CD4-positive, alpha-beta T cell (primary cell): ENCODE measurements at places on chromosomes 5 and 9.
A peak's percentile ranks its signal among the peaks of the same experiment; 100 is the strongest.

- no peaks in the 10 kb centered on the region for H3K4me1 ChIP-seq
- H3K27ac ChIP-seq, result no peak overlapping the region
- no peaks in the 10 kb centered on the region for H3K36me3 ChIP-seq
- no peak for DNase-seq
Observed at GRCh38 chr5:77419644-77420582, 72.2 kb downstream of the WDR41 start.

GRCh38 chr5:125685771-125686170, 737.4 kb upstream of the GRAMD2B start:
- no peaks in the 10 kb centered on the region for H3K4me1 ChIP-seq
- no peaks in the 10 kb centered on the region for H3K27me3 ChIP-seq
- H3K36me3 ChIP-seq, result no peaks in the 10 kb centered on the region

- H3K4me3 ChIP-seq, result no peak overlapping the region
- peaks cover 4% of the 10 kb centered on the region for H3K4me1 ChIP-seq
- H3K36me3 ChIP-seq, result no peaks in the 10 kb centered on the region
- no peak for DNase-seq
Observed at GRCh38 chr9:20373263-20373662, 249.0 kb downstream of the MLLT3 start.

DNA sequence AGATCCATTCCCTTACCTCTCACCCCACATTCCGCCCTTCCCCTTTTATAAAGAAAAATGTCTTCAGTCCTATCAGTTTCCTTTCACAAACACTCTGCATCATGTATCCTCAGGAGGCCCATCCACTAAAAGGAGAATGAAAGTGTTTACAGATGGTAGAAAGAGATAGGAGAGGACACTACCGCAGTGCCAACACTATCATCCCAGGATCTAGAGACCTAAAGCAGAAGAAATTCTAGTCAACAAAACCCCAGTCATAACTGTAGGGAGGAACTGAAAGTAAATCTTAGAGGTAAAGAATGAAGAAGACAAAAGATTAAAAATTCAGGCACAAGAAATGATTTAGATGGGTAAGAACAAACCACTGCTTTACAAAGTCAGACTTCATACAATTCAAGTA, 114.1 kb downstream of the MLLT3 start:
- H3K27ac ChIP-seq, result no peak overlapping the region
- no peaks in the 10 kb centered on the region for H3K27me3 ChIP-seq
- no peak overlapping the region for H3K4me3 ChIP-seq
- H3K4me1 ChIP-seq, result peaks cover 15% of the 10 kb centered on the region
- no peak for DNase-seq

DNA sequence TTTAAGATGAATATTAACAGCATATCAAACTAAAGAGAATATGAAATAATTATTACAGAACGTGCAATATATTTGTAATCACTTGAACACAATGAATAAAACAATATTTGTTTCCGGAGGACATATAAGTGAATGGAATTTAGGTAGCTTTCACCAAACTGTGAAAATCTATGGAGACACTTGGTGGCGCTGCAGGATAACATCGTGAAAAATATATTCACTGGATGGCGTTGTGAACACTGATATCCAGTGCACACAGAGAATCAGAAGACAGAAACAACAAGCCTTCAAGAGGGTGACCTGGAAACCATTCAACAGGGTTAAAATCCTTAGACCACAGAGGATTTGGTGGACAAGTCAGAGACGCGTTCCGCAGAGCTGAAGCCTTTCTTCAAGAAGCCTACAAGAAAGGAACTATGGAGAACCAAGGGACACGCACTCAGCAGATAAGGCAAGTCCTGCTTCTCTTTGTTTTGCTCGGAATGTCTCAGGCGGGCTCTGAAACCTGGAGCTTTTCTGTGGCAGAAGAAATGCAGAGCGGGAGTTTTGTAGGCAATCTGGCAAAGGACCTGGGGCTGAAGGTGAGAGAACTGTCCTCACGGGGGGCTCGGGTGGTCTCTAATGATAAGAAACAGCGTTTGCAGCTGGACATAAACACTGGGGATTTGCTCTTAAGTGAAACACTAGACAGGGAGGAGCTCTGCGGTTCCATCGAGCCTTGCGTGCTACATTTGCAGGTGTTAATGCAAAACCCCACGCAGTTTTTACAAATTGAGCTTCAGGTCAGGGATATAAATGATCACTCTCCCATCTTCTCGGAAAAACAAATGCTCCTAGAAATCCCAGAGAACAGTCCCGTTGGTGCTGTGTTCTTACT, at the start of gene PCDHB11:
Gene PCDHB11, plus strand, starts transcription at position 269 of the 877 bp plus-strand sequence. Its CDS starts 148 bp downstream, at position 417.
- no peak for DNase-seq
- H3K4me1 ChIP-seq, result no peaks in the 10 kb centered on the region

GRCh38 chr9:95286151-95286550, 31.4 kb downstream of the FANCC start:
- DNase-seq, result no peak
- no peaks in the 10 kb centered on the region for H3K27me3 ChIP-seq
- H3K36me3 ChIP-seq, result no peaks in the 10 kb centered on the region

GRCh38 chr5:67998709-67999261, 216.8 kb upstream of the PIK3R1 start:
- DNase-seq, result no peak
- no peaks in the 10 kb centered on the region for H3K36me3 ChIP-seq
- H3K27me3 ChIP-seq, result no peaks in the 10 kb centered on the region
- no peak overlapping the region for H3K27ac ChIP-seq

- DNase-seq, result no peak
- no peaks in the 10 kb centered on the region for H3K4me1 ChIP-seq
- no peaks in the 10 kb centered on the region for H3K36me3 ChIP-seq
- no peak overlapping the region for H3K27ac ChIP-seq
Observed at GRCh38 chr5:6492934-6493333, 44.3 kb downstream of the UBE2QL1 start.

GRCh38 chr5:144135113-144135762, 35.2 kb downstream of the YIPF5 start:
- DNase-seq, result no peak
- H3K4me3 ChIP-seq, result no peak overlapping the region
- H3K27ac ChIP-seq, result no peak overlapping the region
- no peaks in the 10 kb centered on the region for H3K27me3 ChIP-seq
- H3K36me3 ChIP-seq, result no peaks in the 10 kb centered on the region
- H3K4me1 ChIP-seq, result no peaks in the 10 kb centered on the region

DNA sequence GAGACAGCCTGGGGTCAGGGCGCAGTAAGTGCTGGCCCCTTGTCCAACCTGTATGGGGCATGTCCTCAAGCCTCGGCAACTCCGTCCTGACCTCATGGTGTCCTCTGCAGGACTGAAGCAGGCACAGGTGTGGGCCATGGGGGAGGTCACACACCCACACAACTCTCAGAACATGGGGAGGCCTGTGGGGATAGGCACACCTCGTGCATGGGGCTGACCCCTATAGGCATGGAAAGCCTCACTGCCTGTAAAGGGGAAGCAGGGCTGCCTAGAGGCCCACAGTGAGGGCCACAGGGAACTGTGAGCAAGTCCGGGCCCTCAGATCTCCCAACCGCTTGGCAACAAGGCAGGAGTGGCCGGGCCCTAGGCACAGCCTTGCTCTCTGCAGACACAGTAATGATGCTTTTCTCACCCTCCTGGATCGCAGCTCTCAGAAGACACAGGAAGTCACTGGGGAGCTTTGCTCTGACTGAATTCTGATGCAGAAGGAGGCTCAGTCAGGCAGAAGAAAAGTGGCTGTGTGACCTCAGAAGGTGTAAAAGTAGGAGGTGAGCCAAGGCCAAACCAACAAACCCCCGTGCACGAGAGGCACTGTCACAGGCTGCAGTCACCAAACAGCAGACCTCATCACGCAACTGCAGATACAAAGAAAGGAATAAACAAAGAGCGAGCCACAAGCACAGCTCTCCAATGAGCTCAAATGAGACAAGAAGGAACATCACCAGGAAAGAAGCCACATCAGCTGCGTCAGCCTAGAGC, 5.4 kb downstream of the IPPK start:
- peaks cover 33% of the 10 kb centered on the region for H3K4me1 ChIP-seq
- H3K36me3 ChIP-seq, result peaks cover 15% of the 10 kb centered on the region
- H3K4me3 ChIP-seq, result no peak overlapping the region
- H3K27me3 ChIP-seq, result no peaks in the 10 kb centered on the region
- DNase-seq, result peak; percentile 33
- no peak overlapping the region for H3K27ac ChIP-seq

GRCh38 chr9:111003182-111003581, 35.1 kb downstream of the LPAR1 start:
- no peak overlapping the region for H3K27ac ChIP-seq
- no peaks in the 10 kb centered on the region for H3K27me3 ChIP-seq

DNA sequence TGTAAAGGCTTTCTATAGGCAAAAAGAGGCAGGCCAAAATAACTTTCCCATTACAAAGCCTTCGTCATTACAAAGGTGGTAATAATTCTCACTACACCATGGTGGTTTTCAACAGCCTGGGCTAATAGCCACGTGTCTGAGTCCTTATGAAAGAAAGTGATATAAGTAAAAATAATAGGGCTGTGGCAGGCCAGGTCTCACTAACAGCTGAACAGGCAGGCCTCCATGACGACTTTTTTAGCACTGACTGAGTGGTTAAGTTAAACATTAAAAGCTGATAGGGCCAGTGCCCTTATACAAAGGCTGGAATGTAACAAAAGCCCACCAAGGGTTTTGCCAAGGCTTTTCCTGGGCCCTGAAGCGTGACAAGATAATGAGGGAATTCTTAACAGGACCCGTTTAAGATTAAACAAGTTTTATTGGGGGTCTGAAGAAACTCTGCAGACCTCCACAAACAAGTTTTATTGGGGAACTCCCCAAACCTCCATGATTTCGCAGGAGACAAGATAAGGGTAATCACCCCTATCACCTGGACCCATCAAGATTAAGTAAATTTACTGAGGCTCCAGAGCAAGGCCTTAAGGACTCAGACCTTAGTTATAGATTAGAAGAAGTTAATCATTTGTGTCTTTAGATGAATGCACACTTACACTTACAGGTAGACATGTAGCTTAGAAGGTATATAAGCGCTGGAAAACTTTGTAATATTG, 412.9 kb downstream of the CHSY3 start:
- H3K36me3 ChIP-seq, result no peaks in the 10 kb centered on the region
- no peaks in the 10 kb centered on the region for H3K27me3 ChIP-seq
- no peak overlapping the region for H3K27ac ChIP-seq
- no peak for DNase-seq
- no peaks in the 10 kb centered on the region for H3K4me1 ChIP-seq

DNA sequence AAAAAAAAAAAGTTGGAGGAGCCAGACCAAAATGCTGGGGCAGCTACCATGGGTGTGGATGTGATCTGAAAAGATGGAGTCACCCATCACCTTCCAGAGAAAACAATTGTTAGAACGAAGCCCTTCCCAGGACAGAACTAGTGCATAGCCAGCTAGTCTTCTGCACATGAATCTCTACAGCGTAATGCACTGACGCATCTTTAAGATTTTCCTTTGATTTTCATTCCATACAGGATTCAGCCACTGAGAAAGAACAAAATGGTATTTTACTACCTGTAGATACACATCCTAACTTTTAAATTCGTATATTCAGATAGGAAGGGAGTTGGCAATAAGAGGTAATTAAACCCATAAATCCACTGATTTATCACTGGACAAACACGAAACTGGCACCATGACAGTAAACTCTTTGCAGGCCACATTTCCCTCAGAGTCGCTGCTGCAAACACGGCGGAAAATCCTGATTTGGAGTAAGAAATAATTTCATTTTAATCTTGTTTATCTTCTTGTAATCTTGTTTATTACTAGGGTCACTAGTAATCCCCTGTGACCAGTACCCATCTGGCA, 206.6 kb downstream of the SPOCK1 start:
- H3K4me3 ChIP-seq, result no peak overlapping the region
- no peaks in the 10 kb centered on the region for H3K27me3 ChIP-seq
- no peaks in the 10 kb centered on the region for H3K36me3 ChIP-seq

- no peaks in the 10 kb centered on the region for H3K27me3 ChIP-seq
- no peak for DNase-seq
- H3K36me3 ChIP-seq, result peaks cover 7% of the 10 kb centered on the region
- no peak overlapping the region for H3K27ac ChIP-seq
Observed at GRCh38 chr9:124370896-124371582, 44.2 kb downstream of the PSMB7 start.

DNA sequence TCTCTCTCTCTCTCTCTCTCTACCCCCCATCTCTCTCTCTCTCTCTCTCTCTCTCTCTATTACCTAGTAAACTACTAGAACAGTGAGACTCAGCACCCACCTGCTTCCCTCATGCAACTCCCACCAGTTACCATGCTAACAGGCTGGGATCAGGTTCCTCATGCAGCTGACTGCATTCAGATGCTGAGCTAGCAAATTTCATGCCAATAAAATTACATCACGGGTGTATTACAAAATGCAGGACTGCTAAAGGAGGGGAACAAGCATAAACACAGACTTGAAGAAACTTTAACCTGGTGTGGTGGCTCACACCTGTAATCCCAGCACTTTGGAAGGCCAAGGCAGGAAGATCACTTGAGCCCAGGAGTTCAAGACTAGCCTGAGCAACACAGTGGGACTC, 76.0 kb downstream of the CEMIP2 start:
- H3K4me3 ChIP-seq, result no peak overlapping the region
- H3K27me3 ChIP-seq, result no peaks in the 10 kb centered on the region
- DNase-seq, result no peak
- H3K36me3 ChIP-seq, result peaks cover 56% of the 10 kb centered on the region
- peaks cover 19% of the 10 kb centered on the region for H3K4me1 ChIP-seq

GRCh38 chr5:153907170-153907775, 131.4 kb downstream of the FAM114A2 start:
- no peaks in the 10 kb centered on the region for H3K4me1 ChIP-seq
- H3K36me3 ChIP-seq, result no peaks in the 10 kb centered on the region
- no peak overlapping the region for H3K27ac ChIP-seq
- DNase-seq, result no peak

- H3K27ac ChIP-seq, result no peak overlapping the region
- DNase-seq, result no peak
- H3K4me1 ChIP-seq, result no peaks in the 10 kb centered on the region
- no peak overlapping the region for H3K4me3 ChIP-seq
Observed at GRCh38 chr9:72743836-72744235, 209.0 kb downstream of the ALDH1A1 start.

GRCh38 chr9:7237473-7238246, 479.9 kb downstream of the KDM4C start:
- H3K27ac ChIP-seq, result no peak overlapping the region
- no peaks in the 10 kb centered on the region for H3K27me3 ChIP-seq
- H3K4me1 ChIP-seq, result no peaks in the 10 kb centered on the region
- no peak for DNase-seq

DNA sequence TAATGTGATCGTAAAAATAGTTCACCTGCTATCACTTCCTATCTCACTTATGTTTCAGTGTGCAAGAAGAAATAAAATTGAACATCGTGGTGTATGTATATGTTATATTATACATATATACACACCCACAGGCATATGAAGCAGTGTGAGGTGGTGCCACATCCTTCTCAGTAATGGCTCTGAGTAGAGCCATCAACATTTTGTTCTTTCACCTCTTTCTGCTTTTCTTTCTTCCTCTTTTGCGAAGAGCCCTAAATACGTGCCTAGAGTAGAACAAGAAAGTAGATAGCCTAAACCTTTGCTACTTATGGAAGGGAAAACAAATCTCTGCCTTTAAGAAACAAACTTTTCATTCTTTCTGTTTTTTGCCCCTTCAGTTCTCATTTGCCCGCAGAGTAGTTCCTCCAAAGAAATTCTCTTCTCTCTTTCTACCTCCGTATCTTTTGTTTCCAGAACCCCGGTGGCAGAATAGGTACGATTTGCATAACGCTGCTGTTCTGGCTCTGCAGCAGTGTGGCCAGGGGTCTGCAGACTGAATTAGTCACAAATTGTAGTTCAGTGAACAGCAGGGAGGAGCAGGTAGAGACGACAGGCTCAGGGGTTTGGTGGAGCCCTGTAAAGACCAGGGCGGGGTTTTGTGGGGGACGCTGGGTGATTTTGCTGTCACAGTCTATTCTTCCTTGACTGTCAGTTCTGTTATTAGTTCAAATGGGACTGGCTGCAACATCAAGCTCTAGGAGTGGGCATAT, 40.5 kb upstream of the PJA2 start:
- H3K36me3 ChIP-seq, result no peaks in the 10 kb centered on the region
- H3K27me3 ChIP-seq, result no peaks in the 10 kb centered on the region
- no peak overlapping the region for H3K4me3 ChIP-seq
- DNase-seq, result no peak
- H3K27ac ChIP-seq, result no peak overlapping the region
